ENCODE measurements at places on chromosomes 7 and 10.

GRCh38 chr7:50594136-50594535 is 28.9 kb upstream of the DDC start:
- no peak for DNase-seq

GRCh38 chr7:147276783-147277370 is 1160.3 kb downstream of the CNTNAP2 start:
- DNase-seq: peak; percentile 93

DNA sequence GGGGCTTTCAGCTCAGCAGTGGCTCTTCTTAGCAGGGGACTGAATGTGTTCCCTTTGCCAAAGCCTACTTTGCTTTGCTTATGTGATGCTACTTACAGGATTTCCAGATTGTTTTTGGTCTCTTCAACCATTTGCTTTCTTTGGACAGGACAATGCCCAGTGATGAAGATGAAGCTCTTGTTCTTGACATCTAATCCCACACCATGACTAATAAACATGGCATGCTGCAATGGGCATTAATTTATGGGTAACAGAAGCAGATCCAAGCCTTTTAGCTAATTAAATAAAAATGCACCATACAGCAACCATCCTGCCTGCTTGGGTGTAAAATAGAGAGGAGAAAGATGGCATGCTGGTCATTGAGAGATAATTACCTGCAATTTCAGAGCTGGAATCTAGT is 175.5 kb upstream of the ITGB1 start:
- DNase-seq: no peak

DNA sequence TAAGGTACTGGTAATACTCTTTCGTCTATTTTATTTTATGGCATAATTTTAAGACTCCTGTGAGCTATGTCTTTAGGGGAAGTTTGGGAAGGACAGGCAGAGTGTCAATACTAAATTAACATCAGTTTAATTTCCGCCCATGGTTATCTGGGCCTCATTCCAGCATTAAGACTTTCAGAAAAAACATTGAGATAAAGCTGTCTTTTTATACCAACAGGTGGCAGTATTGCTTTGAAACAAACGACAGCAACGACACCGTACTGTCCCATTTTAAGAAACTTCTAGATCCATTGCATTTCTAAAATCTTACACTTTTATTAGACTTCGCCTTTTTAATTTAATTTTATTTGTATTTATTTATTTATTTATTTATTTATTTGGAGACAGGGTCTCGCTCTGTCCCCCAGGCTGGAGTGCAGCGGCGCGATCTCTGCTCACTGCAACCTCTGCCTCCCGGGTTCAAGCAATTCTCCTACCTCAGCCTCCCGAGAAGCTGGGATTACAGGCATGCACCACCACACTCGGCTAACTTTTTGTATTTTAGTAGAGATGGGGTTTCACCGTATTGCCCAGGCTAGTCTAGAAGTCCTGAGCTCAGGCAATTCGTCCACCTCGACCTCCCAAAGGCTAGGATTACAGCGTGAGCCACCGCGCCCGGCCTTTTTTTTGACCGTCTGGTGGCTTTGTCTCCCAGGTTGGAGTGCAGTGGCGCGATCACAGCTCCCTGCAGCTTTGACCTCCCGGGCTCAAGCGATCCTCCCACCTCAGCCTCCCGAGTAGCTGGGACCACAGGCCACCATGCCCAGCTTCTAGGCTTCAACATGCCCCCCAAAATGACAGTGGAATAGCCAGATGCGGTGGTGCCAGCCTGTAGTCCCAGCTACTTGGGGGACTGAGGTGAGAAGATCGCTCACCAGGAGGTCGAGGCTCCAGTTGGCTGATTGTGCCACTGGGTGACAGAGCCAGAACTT is 78.7 kb upstream of the C1GALT1 start:
- no peak for DNase-seq

DNA sequence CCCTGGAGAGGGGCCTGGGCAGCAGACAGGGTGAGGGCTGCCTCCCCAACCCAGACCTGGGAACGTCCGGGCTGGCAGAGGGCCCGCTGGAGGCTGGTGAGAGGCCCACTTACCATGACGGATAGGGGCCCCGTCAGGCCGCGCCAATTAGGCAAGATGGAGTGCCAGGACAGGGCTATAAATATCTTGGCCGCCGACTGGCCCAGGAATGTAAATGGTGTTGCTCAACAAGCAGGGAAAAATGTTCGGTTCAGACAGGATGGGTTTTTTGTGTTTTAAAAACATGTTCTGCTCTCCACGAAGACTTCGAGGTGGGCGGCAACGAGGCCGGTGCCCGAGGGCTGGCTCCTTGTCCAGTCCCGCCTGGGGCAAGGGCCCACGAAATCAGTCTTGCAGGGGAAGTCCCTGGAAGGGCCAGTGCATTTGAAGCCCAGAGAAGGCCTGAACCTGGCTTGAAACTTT is 35.8 kb upstream of the ELN start:
- no peak for DNase-seq

DNA sequence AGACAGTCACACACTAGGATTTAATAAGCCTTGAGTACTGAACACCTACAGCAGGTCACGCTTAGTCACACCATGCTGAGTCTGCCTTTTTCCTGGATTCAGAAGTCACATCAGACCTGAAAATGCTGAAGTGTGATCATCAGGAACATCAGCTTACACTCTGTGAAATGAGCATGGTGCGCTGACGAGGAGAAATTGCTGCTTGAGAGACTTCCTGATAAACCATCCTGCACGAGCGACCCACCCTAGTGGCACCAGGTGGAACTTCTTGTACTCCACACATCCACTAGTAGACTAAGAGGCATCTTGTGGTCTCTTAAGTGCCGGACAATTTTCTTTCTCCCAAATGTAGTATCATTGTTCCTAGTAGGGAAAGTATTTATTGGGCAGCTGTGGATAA is 51.8 kb upstream of the MRLN start:
- DNase-seq: no peak

GRCh38 chr10:56383806-56384205 is 22.7 kb upstream of the ZWINT start:
- DNase-seq: no peak

Measured in NCI-H187 treated with DMSO at 0.1 percent for 48 hours (cell line).